ENCODE measurements at places on chromosomes 13 and 19.

DNA sequence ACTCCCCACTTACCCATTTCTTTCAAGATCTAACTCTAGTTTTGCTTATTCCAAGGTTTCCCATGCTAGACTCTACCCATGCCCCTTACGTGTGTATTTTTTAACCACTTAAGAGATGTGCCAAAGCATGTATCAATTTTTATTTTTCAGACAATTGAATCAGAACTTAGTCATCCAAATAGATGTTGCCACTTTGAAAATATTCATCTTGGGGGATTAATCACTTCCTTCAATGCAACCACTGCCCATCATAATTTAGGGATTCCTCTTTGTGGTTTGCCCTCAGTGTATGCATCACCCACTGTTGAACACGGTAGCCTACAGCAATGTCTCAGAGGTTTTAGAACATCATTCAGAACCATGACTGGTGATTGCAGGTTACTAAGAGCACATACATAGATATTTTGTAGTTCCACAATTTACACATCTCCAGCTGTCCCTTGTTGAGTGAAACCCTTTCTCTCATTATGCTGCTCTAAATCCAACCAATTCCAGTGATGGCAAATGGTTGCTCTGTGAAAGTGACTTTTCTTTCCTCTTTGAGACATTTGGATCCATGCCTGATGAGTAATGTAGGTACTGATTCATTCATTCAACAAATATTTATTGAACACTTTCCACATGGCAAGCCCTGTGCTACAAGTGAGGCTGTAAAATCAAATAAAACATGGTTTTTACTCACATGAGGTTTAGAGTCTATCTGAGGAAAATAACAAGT, 60.6 kb upstream of the SERP2 start:
- no peak for DNase-seq

GRCh38 chr19:15671237-15671821, 1.6 kb upstream of the CYP4F12 start:
- no peak for DNase-seq

- DNase-seq: no peak
These were observed 11.6 kb upstream of the UQCR11 start for GRCh38 chr19:1616875-1617274.

DNA sequence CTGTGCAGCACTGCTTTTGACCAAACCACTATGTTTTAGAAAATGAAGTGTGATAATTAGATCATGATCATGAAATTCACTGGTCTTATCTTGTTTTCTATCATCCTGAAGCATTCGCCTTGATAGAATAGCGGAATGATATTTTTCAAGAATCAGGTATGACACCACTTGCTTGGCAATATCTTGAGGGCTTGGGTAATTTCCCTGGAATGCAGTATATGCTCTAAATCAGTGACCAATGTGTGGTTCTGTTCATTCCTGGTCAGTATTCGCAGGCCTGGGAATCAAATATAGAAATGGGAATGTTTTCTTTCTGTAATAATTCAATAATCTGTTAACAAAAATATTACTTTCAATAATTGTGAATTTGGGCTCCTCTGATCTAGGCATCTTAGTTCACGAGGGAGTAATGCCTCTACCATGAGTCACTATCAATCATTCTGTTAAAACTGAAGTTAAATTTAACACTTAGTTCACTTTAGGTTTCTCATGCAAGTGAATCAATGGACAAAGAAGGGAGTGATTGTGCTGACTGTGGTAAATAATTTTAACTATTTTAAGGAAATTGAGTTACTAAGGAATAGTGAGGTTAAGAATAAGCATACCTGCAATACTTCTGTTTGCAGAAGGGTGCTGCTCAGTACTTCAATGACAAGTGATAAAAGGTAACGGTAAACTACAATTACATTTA, 137.9 kb downstream of the PCDH20 start:
- DNase-seq: no peak

- DNase-seq: no peak
These were observed 320.1 kb downstream of the MTUS2 start for GRCh38 chr13:29140277-29140676.

DNA sequence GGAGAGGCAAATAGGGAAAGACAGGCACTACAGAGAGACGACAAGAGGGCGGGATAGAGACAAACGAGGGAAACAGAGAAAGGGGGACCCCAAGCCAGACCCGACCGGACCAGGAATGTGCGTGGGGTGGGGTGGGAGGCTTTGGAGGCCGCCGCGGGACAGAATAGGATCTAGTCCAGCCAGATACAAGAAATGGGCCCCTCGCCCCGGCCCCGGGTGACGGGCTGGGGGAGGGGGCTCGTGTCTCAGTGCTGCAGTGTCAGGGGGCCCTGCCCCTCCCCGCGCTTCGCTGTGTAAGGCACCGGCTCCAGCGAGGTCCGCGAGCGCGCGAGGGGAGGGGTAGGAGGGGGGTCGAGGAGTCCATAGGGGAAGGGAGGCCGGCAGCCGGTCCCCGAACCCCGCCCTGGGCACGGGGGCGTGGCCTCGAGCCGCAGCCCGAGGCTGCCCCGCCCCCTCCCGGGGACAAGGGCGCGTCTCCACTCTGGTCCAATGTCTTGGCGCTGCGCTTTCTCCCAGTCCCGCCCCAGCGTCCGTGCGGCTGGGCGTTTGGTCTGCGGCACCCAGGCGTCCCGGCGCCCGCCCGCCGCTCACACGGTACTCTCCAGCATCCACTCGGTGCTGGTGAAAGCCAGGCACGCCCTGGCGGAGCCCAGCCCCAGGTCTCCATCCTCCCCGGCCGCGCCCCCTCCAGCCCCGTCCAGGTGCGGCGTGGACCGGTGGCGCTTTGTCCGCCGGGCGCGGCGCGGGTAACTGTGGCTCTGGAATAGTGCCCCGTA, 11.0 kb downstream of the IFNL1 start:
- peak; percentile 57 for DNase-seq

GRCh38 chr13:110869805-110870706, 44.8 kb downstream of the ANKRD10 start:
- DNase-seq: peak; percentile 93

- peak; percentile 58 for DNase-seq
These were observed 128.3 kb downstream of the URI1 start for GRCh38 chr19:30070198-30070967.

DNA sequence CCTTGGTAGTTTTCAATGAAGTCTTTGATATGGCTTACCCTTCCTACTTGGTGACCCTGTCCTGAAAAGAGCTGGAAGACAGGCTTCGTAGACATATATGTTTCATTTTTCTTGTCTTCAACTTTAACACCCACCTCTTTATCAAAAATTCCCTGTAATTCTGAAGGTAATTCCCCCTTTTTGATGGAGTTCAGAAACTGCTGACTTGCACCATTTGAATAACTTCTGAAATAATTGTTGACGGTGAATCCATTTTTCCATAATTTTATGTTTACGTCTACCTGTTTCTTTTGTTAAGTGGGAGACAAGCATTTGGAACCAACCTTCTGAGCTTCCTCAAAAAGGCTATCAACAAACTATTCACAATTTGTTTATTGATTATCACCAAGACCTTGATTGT, 14.6 kb upstream of the ZNF177 start:
- no peak for DNase-seq

DNA sequence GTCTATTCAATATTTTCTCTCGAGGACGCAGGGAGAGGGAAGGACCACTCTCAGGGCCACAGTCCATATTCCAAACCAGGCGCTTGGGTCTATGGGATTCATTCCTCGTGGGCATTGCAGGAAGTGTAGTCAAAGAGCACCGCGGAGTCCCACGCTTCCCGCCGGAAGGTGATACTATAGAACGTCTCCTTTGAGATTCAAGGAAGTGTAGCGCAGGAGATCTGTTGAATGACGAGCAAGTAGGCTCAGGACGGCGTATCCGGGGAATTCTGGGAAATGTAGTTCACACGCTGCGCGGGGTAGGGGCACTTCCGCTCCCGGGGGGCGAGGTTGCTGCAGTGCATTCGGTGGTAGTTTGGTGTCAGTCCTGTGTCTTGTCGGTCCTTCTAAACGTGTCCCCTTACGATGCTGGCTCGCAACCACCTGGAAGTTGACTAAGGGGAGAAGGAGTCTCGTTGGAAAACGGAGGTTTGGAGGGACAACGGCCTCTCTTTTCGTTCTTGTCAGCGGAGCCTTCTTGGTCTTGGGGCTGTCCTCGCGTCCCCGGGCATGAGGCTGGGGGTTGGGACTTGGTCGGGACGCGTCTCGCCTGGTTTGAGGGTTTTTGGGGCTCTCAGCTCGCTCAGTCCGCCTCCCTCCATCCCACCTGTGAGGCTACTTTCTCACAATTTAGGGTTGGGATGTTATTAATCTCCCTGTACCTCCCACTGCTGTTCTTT, at the start of gene ZNF284:
TSS of gene ZNF284 (plus strand) at position 336 of the 719 bp plus-strand sequence. CDS start 4,231 bp downstream, outside the sequence.
- peak; percentile 94 for DNase-seq

DNA sequence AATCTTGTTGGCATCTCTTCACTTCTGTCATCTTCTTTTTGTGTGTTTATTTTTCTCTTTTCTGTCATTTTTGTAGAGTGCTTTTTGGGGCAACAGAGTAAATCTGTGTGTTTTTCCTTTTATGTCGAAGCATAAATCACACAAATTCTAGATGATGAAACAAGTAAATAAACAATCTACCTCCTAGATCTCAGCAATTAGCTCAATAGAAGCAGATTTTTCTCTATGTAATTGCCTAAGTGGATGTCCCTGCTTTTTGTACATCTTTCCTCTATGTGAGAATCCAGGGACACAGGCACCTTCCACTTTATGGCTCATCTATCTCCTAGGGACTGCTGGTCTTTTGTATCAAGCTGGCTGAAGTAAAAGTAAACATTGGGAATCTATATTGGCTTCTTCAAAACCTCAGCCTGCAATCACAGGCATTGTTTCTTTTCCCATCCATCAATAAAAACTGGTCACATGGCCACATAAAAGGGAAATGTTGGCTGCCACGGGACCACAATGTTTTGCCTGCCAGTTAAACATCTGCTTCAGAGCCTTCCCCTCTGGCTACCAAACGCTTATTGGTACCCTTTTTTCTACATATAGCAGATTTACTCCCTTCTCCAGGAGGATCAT, 323.8 kb downstream of the LMO7 start:
- no peak for DNase-seq

DNA sequence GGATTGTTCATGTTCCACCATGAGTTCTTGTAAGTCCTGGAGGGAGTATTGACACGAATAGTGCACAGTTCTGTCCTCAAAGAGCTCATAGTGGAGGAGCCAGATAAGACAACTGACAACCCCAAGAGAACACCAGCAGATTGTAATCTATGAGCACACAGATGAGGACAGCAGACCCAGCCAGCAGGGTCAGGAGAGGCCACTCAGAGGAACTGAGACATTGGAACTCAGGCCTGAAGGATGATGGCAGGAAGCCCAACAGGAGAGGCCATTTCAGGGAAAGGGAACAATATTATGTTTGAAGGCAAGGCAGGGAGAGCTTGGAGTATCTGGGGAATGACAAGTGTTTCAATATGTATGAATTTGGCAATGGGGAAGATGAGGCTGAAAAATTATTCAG, 63.7 kb upstream of the IPO5 start:
- DNase-seq: no peak

- no peak for DNase-seq
These were observed 30.9 kb downstream of the RNASEH2B start for GRCh38 chr13:50940509-50940908.

- DNase-seq: no peak
These were observed 47.9 kb downstream of the COL4A1 start for GRCh38 chr13:110258876-110259631.

- DNase-seq: no peak
These were observed 195.0 kb upstream of the STARD13 start for GRCh38 chr13:33480561-33480960.

GRCh38 chr13:23516190-23516589, 54.0 kb upstream of the TNFRSF19 start:
- DNase-seq: no peak

- no peak for DNase-seq
These were observed 4.5 kb downstream of the MCF2L start for GRCh38 chr13:112973577-112973951.

- DNase-seq: no peak
These were observed 24.3 kb downstream of the ARL11 start for GRCh38 chr13:49652355-49653305.
